ENCODE measurements at places on chromosomes 4 and X.

DNA sequence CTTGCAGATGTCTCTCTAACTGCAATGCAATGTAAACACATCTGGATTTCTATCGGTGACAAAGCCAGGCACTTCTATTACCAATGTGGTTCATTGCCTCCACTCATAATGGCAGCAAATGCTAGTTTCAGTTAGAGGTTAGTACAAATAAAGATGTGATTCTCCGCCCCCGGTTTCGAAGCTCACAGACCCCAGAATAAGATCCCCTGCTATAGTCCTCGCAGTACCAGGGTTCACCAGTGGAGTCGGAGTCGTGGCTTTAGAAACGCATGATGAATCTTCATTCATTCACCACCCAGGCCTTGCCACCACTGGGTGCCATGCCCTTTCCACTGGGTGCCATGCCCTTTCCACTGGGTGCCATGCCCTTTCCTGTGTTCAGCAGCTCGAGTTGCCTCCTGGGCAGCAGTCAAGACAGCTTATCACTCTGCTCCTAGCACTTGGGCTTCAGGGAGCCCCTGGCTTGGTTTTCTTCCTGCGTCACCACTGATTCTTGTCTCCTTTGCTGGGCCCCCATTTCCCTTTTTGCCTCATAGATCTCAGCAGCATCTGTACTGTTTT, 3.5 kb upstream of the NAA10 start:
- DNase-seq = no peak

DNA sequence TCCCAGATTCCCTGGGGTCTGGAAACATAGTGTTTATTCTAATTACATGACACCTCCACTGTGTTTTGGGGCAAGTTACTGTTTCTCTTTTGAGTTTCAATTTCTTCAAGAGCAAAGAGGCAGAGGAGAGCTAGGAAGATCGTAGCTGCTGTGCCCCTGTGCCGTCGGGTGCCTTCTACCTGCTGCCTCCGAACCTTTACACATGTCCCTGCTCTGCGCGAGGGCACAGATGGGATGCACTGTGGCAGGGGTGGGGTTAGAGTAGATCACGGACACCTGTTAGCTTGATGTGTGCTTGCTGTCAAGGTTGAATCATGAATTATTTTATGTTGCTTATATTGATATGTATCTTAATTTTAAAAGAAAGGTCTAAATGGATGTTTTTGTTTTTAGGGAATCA, 71.1 kb upstream of the MSANTD1 start:
- no peak for DNase-seq

GRCh38 chr4:105586638-105587328, 34.4 kb downstream of the ARHGEF38 start:
- DNase-seq = no peak

GRCh38 chrX:9829308-9830267, 43.4 kb downstream of the SHROOM2 start:
- DNase-seq = no peak

DNA sequence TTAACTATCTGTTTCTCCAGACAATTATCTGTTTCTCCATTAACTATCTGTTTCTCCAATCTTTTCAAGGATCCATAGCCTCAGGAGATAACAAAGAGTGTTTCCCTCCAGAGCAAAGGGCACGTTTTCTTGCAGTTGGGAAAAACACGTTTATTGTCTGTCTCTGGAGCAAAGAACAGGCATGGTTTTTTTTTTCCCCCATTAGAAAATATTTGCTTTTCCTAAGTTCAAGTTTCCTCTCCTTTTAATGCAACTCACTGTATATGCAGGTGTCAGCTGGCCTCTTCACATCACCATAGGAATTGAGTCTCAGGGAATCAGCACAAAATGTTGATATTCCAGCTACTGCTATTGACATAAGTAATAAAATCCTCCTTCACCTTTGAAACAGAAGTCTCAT, 984.4 kb downstream of the RAB28 start:
- no peak for DNase-seq

DNA sequence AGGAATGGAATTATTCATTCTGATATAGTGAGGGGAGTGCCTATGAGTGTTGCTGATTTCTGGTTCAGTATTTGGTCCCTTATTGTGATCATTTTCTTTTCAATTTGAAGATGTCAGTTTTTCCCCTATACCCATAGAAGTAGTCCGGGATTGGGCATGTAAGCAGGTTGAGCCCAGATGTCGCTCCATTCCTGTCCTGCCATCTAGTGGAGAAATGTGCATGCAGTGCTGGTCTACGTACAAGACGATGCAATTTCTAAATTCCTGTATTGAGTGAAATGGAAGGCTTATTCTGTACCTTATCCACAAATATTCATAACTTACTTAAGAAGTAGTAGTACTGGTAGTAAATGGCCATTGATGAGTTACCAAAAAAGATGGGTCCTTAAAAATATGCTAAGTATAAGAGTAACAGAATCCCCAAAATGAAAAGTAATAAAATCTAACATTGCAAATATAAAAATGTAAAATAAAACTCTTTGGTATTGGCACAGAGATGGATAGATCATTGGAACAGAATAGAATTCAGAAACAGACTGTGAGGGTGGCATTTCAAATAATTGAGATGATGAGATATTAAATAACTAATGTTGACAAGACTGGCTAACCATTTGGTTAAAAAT, 60.9 kb downstream of the UGT8 start:
- no peak for DNase-seq

DNA sequence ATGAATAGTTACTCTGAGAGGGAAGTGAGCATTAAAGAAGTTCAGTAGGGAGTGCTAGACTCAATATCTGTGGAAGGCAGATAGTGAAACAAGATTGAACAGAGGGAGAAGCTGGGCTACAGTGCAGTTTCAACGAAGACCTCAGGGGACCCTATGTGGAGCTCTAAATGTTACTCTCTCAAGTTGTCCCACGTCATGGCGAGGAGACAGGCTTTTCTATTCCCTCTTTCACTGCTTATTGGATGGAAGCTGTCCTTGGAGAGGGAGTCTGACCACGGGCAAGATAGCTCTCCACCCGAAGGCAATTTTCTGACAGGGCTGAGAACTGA, 42.3 kb upstream of the CCSER1 start:
- DNase-seq = no peak

DNA sequence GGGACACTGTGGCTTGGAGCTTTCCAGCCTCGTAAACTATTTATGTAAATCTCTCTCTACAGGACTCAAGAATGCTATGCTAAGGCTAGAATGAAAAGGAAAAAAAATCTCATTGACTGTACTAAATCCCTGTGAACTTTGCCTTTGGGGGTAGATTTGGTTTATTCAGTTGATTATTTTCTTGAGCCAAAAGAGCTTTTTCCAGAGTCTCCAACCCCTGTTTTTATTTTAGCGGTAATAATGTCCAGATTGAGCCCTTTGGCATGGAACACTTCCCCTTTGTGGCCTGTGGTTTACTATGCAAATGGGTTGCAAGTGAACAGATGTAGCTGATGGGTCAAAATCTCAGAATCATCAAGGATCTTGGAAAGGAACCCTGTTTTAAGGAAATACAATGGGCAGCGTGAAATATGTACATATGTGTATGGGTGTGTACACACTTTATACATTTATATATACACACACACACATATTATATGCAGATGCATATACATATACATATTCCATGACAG, 72.9 kb downstream of the FAM9B start:
- no peak for DNase-seq

GRCh38 chr4:15526924-15527592, 57.4 kb downstream of the CC2D2A start:
- no peak for DNase-seq

DNA sequence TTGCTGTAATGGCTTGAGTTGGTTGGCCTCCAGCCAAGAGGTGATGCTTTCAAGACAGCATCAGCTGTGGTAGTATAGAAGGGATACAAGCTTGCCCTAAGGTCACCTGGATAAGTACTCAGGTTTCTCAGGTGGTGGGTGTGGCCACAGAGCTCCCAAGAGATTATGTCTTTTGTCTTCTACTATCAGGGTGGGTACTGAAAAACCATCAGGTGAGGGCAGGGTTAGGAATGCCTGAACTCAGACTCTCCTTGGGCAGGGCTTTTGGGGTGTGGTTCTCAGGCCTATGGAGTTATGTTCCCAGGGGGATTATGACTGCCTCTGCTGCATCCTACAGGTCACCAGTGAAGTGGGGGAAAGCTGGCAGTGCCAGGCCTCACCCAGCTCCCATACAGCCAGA, 654.6 kb upstream of the GALNT7 start:
- no peak for DNase-seq

DNA sequence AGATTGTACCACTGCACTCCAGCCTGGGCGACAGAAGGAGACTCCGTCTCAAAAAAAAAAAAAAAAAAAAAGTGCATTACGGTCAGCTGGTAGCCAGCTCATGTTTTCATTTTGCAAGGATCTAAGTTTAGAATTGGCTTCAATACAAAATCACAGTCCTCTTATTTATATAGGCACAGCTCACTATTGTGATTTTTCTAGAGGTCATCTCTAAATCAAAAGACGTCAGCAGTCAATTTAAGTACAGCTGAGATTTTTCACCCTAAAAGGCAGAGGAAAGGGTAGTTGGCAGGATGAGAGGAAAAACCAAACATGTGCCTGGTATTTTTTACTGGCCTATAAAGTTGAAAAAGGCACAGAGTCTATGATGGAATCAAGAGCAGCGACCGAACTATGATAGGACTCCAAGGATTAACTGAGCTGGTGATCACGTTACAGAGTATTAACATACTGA, 30.8 kb downstream of the ASB5 start:
- no peak for DNase-seq

- DNase-seq = no peak
These were observed 49.0 kb upstream of the VEGFC start for GRCh38 chr4:176841711-176842112.
